Iris pigment epithelial cell (primary cell): ENCODE measurements at places on chromosomes 6 and 20.

DNA sequence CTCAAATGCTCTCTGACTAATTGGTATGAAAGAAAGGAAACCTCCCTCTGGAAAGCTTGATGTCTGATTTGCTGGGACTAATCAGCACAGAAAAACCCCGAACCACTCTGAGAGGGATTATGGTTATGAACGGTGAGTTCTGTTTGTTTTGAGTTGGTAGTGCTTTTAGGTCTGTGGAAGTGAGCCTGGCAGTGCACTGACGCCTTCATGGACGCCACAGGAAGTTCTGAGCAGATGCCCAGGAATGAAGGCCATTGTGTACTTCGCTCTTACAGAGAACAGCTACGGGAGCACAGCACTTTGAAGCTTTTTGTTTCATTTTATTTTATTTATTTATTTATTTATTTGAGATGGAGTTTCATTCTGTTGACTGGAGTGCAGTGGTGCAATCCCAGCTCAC, 754.1 kb downstream of the QKI start:
- DNase-seq, result no peak

GRCh38 chr20:49484180-49485140, 2.0 kb upstream of the KCNB1 start:
- peak; percentile 78 for DNase-seq

GRCh38 chr20:478949-479429, 16.7 kb upstream of the TBC1D20 start:
- DNase-seq, result peak; percentile 68

- DNase-seq, result no peak
These were observed 97.0 kb downstream of the PLCB1 start for GRCh38 chr20:8229090-8229489.

DNA sequence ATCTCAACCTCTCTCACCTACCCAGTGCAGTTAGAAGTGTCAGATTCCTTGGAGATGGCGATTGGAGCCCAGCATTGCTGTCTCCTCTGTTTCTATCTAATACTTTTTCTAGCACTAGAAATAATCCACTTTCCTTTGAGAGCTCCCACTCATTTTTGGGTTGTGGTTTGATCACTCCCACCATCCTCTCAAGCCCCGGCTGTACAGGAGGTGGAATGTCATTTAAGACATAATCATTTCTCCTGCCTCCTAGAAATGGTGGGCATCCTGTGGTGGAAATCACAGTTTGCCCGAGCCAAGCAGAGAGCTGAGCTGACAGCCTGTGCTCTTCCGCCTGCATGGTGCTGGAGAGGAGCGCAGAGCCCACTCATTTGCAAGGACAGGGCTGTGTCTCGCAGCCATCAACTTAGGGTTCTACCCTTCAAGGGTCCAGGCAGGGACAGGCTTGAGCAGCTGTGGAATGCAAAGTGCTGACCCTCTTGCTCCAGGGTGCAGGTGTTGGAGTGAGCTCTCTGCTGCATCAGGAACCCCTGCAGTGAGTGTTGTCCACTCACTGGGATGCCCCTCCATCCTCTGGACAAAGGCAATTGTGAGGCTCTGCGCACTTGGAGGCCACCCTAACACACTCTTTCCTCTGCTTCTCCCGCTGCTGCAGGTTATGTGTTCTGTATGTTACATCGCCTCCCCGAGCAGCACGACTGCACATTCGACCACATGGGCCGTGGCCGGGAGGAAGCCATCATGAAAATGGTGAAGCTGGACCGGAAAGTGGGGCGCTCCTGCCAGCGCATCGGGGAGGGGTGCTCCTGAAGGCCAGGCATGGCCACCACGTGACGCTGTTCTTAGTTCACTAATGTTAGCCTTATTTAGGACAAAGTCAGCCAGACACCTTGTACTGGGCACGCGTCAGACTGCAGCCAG, 332.3 kb downstream of the ZFAND3 start:
- no peak for DNase-seq

DNA sequence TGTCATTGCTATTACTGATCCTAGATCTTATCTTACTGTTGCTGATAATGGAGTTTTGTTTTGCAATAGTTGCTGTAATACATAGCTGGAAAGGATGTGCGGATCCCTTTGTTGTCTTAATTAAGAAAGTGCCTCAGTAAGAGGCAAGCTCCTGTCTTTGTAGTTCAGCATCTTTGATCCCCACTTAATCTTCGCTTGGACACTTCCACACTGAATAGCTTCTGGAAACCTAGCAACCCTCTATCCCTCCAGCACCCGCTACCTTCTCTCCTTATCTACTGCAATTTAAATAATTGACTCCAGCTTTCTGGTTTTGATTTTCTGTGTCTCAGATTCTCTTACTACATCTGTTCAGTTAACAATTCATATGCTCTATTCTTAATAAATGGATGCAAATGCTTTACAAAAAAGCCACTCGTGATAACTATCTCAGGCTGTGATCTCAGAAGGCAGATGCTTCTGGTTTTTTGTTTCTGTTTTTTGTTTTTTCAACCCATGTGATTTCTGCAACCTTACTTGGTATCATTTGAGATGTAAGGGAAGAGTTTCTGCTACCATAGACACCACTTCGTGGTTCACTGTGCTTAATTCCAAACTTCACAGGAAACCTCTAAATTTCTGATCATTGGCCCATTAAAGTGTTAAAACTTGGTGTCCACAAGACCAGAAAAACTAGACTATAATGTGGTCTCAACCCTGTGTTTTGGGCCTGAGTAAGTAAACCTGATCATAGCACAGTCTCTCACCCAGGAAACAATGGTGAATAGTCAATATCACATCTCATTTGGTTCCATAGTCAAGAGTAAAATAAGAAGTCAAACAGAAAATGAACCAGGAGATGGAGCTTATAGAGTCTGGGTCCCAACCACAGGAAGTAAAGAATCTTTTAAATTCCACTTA, 352.1 kb upstream of the SOX4 start:
- DNase-seq, result no peak

- no peak for DNase-seq
These were observed 6.0 kb downstream of the PLCG1 start for GRCh38 chr20:41143354-41143753.

DNA sequence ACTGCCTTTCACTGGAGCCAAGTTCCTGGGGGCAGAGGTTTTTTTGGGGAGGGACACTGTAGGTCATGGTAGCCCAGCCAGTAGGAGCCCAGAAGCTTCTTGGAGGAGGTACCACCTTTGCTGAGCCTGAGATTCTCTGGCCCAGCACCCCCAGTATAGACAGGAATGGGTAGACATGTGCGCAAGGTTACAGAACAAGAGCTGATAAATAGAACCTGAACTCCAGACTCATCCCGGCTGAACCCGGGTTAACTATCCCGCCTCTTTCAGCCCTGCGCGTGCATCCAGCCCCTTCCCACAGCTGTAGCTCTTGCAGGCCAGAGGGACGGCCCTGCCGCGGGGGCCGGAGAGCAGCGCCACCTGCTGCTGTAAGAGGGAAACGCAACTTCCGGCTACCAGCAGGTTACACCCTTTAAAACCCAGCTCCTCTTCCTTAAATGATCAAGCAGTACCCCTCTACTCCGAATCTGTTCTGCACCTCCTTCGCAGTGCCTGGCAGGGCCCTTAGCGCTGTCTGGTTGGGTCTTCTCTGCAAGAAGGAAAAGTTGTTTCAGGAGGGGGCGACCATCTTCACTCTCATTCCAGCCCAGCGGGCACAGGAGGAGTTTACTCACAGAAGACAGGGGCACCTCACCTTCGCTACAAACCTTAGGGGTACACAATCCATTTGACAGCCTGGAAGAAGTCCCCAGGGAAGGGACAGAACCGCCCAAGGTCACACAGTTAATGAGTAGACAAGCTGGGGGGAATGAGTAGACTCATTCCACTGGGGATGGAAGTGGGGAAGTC, 7.5 kb downstream of the SRXN1 start:
- peak; percentile 58 for DNase-seq

DNA sequence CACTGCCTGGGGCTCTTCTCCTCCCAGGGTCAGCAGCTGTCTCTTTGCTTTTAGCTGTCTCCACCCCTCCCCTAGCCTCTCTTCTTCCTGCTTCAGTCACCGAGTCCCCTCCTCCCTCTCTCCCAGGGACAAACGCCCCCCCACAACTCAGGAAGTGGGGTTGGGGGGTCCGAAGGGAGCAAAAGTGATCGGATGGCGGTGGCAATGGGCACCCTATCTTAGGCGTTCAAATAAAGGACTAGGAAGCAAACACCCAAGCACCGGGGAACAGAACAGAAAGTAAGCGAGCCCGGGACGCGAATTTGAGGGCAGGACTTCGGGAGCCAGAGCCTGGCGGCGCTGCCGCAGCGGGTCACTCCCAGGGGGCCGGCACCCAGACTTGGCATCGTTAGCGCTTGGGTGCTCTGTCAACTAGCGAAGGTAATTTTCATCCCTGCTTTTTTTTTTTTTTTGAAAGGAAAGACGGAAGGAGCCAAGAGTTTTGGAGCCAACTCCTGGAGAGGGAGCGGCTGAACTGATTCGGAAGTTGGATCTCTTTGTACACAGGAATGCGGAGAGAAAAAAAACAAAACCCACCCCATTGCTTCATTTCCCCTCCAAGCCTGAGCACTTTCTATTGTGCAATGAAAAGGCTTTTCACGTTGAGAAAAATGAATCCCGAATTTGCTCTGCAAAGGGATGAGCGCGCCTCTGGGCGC, 815 bp upstream of the ITPR3 start:
- peak; percentile 71 for DNase-seq

DNA sequence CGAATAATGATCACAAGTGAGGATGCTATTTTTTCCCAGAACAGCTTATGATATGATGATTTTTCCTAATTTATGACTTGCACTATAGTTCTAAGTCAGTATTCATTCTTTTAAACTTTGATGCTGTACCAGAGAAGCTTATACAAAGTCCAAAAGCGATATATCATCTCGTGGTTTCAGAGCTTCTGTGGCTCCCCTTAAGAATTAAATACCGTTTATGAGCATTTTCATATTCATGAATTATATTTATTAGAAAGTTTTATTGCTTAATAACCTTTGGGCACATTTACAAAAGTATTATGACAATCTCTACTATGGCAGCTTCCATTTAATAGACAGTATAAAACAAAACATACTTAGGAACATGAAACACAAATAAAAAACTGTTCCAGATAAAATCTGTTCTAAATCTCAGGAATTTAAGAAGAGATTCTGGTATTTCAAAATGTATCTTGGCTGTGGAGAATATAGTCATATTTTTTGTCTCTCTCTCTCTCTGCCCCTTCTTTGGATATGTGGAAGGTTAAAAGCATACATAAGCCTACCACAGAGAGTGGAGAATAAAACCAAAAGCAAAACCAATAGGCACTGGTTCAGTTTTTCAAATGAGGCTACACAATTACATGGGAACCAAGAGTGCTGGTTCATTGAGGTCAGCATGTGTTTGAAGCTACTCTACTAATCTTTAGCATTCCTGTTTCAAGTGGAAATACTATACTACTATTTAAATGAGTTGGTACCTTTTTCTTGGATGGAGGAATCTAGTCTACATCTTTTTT, 884.5 kb upstream of the GJE1 start:
- DNase-seq, result peak; percentile 4

- DNase-seq, result peak; percentile 60
These were observed 67.4 kb upstream of the XRN2 start for GRCh38 chr20:21235484-21236445.

DNA sequence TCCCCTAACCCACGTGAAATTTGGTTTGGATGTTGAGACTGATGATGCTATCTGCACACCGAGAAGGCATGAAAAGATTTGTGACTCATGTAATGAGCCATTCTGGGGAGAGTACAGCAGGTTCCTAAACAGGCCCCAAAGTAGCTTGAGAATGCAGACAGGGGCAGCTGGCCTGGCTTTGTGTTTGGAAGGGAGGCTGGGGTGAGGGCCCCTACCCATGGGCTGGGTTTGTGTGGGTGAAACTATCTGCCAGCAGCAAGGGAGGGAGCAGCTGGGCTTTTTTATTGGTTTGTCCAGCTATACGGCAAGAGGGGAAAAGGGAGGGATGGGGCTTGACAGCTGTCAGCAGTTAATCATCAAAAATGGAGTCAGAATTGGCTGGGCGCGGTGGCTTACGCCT, 87.0 kb upstream of the RNF24 start:
- peak; percentile 53 for DNase-seq

- DNase-seq, result peak; percentile 69
These were observed 1075.6 kb upstream of the GJE1 start for GRCh38 chr6:141056945-141057625.

- no peak for DNase-seq
These were observed 6.0 kb upstream of the AVP start for GRCh38 chr20:3090565-3090964.

DNA sequence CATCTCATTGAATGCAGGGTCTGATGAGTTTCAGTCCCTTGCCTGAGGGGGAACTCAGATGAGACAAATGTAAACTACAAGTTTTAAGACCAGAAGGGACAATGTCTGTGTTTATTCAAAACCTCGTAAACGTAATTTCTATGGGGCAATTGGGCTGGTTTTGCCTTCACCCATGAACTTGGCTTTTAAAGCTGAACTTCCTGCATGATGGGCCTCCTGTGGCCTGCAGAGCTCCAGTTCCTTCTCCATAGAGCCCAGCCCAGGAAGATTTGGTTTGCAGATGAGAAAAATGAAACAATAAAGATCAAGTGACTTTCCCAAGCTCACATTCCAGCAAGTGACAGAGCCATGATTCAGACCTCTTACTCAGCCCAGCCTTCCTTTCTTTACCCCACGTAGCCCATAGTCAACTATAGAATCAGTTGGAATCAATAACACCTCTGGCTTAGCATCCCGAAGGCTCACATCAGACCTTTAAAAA, 612.3 kb downstream of the UTRN start:
- DNase-seq, result peak; percentile 80

GRCh38 chr6:3546121-3546520, 89.3 kb upstream of the SLC22A23 start:
- DNase-seq, result no peak

GRCh38 chr20:58040447-58041290, 187.8 kb downstream of the ANKRD60 start:
- no peak for DNase-seq

GRCh38 chr6:105994118-105994590, 92.0 kb upstream of the PRDM1 start:
- DNase-seq, result no peak

DNA sequence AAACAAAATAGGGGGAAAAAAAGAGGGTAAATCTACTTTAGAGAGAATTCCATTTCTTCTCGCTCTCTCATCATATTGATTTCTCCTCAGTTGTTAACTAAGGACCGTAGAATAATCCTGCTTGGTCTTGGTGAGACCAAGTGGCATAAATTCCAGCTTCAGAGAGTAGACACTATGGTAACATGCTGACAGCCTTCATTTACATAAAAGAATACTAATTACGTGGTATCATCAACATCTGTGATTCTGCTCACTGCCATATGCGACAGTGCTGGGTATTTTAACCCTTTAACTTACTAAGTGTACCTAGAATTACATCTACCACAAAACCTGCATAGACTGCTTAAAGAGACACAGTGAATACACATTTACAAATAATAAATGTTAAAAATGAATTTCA, 27.1 kb downstream of the TOMM6 start:
- no peak for DNase-seq

- peak; percentile 95 for DNase-seq
These were observed 12.4 kb upstream of the CCN5 start for GRCh38 chr20:44702776-44703175.

- DNase-seq, result no peak
These were observed 11.8 kb downstream of the CFAP61 start for GRCh38 chr20:20063941-20064702.

GRCh38 chr20:25865715-25866656, 169.3 kb upstream of the ZNF337 start:
- peak; percentile 71 for DNase-seq
